Retinal pigment epithelial cell (primary cell): ENCODE measurements at places on chromosomes 1 and 21.

DNA sequence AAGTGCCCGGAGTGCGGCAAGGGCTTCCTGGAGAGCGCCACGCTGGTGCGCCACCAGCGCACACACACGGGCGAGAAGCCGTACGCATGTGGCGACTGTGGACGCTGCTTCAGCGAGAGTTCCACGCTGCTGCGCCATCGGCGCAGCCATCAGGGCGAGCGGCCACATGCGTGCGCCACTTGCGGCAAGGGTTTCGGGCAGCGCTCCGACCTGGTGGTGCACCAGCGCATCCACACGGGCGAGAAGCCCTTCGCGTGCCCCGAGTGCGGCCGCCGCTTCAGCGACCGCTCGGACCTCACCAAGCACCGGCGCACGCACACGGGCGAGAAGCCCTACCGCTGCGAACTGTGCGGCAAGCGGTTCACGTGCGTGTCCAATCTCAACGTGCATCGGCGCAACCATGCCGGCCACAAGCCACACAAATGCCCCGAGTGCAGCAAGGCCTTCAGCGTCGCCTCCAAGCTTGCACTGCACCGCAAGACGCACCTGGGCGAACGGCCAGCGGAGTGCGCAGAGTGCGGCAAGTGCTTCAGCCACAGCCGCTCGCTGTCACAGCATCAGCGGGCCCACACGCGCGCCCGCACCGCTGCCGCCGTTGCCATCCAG lies 10.0 kb downstream of the ZNF672 start:
- DNase-seq, result no peak

- no peak for DNase-seq
Observed at GRCh38 chr1:63950023-63950422, 176.2 kb downstream of the ROR1 start.

DNA sequence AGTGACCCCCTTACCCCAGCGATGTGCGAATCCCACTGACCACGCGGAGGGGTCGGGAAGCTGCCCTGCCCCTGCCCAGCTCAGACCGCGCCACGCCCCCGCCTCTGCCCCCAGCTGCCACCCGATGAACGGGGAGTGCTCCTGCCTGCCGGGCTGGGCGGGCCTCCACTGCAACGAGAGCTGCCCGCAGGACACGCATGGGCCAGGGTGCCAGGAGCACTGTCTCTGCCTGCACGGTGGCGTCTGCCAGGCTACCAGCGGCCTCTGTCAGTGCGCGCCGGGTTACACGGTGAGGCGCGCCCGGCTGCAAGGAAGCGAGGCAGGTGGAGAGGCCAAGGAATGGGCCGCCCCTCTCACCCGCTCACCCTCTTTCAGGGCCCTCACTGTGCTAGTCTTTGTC lies 11.9 kb upstream of the LRRC71 start:
- no peak for DNase-seq

- no peak for DNase-seq
Observed at GRCh38 chr21:39668369-39668768, 55.6 kb downstream of the B3GALT5 start.

GRCh38 chr1:230808281-230808872 lies 59.9 kb downstream of the C1orf198 start:
- no peak for DNase-seq

DNA sequence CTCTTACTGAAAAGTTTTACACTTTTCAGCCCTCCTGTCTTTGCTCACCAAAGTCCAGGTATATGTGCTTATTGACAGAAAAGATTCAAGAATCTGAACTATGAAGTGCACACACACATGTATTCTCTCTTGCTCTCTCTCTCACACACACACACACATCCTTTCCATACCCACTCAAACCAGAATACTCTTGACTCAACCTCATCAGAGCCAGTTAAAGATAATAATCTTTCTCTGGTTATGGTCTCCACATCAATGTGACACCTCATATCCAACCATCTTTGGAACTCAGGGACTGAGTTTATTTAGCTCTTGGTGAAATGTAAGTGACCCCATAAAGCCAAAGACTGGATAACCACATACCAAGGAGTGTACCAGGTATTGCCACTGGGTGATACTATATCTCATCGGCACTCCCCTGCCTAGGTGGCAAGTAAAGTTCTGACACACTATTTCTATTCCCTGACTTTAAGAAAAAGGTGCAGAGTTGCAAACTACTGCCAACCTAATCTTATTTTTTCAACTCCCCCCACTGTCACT lies 24.9 kb upstream of the RGS8 start:
- DNase-seq, result no peak

- no peak for DNase-seq
Observed at GRCh38 chr1:22877112-22877915, 95.4 kb downstream of the LACTBL1 start.
